ENCODE measurements at places on chromosomes 4 and X.

GRCh38 chrX:29862126-29862677 is 353.2 kb upstream of the MAGEB2 start:
- H3K27ac ChIP-seq = no peak overlapping the region
- no peaks in the 10 kb centered on the region for H3K4me1 ChIP-seq
- no peak for ATAC-seq
- H3K36me3 ChIP-seq = no peaks in the 10 kb centered on the region
- no peaks in the 10 kb centered on the region for H3K27me3 ChIP-seq

GRCh38 chr4:128286474-128287058 is 1.0 kb downstream of the PGRMC2 start:
- no peaks in the 10 kb centered on the region for H3K27me3 ChIP-seq
- H3K27ac ChIP-seq = peak overlapping the region; percentile 95
- H3K36me3 ChIP-seq = no peaks in the 10 kb centered on the region
- peak overlapping the region; percentile 56 for H3K4me3 ChIP-seq

DNA sequence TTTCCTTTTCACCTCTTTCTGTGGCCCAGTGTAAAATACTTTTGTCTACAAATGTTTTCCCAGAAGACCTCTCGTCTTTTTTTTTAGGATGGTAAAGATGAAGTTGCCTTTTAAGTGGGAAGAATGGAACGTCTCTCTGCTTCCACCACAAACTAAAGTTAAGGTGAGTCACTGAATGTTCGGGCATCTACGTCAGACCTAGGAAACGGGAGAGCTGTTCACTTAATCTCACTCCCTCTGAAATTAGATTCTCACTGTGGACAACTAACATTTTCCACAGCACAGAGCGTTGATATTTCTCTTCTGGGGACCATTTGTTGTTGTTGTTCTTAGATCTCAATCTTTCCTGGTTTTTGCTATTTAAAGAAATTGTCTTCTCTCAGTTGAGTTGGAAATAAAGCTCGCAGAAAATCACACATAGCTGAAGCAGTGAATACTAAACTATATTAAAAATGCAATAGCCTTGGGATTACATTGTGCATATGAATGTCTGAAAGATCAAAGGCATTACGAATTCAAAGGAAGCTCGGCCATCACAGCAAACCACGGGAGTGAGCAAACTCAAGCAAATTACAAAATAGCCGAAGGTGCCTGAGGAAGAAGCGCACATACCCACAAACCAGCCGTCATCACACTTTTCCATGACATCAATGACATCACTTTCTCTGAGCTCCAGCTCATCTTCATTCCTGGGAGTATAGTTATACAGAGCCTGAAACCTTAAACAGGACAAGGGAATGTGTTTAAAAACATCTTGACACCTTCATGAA is 53.9 kb upstream of the PDLIM3 start:
- no peak overlapping the region for H3K4me3 ChIP-seq
- H3K27ac ChIP-seq = peak overlapping the region; percentile 55
- H3K27me3 ChIP-seq = no peaks in the 10 kb centered on the region
- no peaks in the 10 kb centered on the region for H3K36me3 ChIP-seq
- peaks cover 40% of the 10 kb centered on the region for H3K4me1 ChIP-seq
- ATAC-seq = peak; percentile 36

GRCh38 chr4:78056265-78057129 is 626 bp upstream of the FRAS1 start:
- peak overlapping the region; percentile 58 for H3K4me3 ChIP-seq
- H3K27ac ChIP-seq = peak overlapping the region; percentile 1
- H3K4me1 ChIP-seq = peaks cover 37% of the 10 kb centered on the region
- no peaks in the 10 kb centered on the region for H3K27me3 ChIP-seq

- H3K36me3 ChIP-seq = no peaks in the 10 kb centered on the region
- H3K4me1 ChIP-seq = no peaks in the 10 kb centered on the region
- no peaks in the 10 kb centered on the region for H3K27me3 ChIP-seq
- no peak overlapping the region for H3K27ac ChIP-seq
- ATAC-seq = no peak
These were observed 5.1 kb downstream of the IL3RA start for GRCh38 chrX:1341545-1342184.

GRCh38 chr4:140702096-140702757 is 54.0 kb downstream of the TBC1D9 start:
- no peak overlapping the region for H3K4me3 ChIP-seq
- no peak overlapping the region for H3K27ac ChIP-seq
- H3K36me3 ChIP-seq = peaks cover 18% of the 10 kb centered on the region
- H3K27me3 ChIP-seq = no peaks in the 10 kb centered on the region

DNA sequence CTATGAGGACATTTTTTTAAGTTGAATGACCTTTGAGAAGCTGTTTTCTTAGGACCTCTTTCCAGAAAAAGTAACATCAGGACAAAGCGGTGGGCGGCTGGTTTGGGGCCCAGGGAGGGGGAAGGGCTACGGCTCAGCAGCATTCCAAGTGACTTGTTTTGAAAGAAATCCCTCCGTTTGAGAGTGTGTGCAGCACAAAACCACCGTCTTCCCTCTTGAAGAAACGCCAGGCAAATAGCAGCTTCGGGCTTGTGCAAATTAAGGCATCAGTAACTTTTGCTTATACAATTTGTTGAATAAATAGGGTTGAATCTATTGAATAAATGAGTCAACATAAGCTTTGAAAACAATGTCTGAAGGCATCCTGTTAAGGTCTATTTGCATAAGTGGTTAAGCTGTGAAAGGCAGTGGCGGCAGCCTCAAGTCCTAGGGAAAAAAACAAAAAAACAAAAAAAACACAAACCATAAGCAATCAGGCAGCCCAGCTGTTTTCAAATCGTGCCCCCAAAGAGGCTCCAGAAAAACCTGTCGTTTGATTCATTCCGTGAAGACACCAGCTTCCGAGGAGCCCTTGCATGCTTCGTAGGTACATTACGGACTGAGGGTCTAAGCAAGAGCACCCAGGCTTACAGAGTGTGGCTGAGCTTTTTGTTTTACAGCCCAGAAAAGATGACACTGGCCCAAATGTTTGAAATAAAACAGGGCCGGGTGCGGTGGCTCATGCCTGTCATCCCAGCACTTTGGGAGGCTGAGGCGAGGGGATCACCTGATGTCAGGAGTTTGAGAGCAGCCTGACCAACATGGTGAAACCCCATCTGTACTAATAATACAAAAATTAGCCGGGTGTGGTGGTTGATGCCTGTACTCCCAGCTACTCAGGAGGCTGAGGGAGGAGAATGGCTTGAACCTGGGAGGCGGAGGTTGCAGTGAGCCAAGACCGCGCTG is 103.7 kb downstream of the CRLF2 start:
- peaks cover 81% of the 10 kb centered on the region for H3K27me3 ChIP-seq
- no peaks in the 10 kb centered on the region for H3K36me3 ChIP-seq
- H3K27ac ChIP-seq = no peak overlapping the region
- no peak for ATAC-seq
- H3K4me3 ChIP-seq = no peak overlapping the region

GRCh38 chr4:62588671-62589070 is 1388.5 kb downstream of the ADGRL3 start:
- no peak for ATAC-seq
- no peak overlapping the region for H3K4me3 ChIP-seq
- H3K27ac ChIP-seq = no peak overlapping the region
- H3K36me3 ChIP-seq = no peaks in the 10 kb centered on the region
- H3K4me1 ChIP-seq = no peaks in the 10 kb centered on the region
- no peaks in the 10 kb centered on the region for H3K27me3 ChIP-seq

GRCh38 chr4:150067859-150068258 is 10.4 kb upstream of the DCLK2 start:
- no peaks in the 10 kb centered on the region for H3K36me3 ChIP-seq
- H3K4me3 ChIP-seq = no peak overlapping the region
- H3K27me3 ChIP-seq = no peaks in the 10 kb centered on the region
- H3K4me1 ChIP-seq = peaks cover 4% of the 10 kb centered on the region

- H3K4me1 ChIP-seq = no peaks in the 10 kb centered on the region
- ATAC-seq = no peak
- H3K36me3 ChIP-seq = no peaks in the 10 kb centered on the region
- no peak overlapping the region for H3K4me3 ChIP-seq
These were observed 113.3 kb downstream of the ELOVL6 start for GRCh38 chr4:110085131-110085530.

DNA sequence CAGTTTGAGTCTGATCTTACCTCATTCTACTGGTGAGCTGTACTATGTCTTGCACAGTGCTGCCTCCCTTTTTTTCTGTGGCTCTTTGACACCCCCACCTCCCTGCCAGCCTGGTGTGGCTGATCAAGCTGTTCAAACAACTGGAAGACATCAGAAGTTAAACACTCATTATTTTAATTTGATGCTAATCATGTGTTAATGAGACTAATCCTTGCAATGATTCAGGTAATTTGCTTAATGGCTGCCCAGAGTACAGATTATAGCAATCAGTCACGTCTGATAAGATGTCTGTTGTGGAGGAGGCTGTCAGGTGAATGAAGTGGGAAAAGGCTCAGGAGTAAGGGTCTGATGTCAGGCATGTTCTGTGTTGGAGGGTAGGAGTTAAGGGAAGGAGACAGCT is 87.4 kb upstream of the GK2 start:
- H3K4me1 ChIP-seq = no peaks in the 10 kb centered on the region
- H3K27me3 ChIP-seq = no peaks in the 10 kb centered on the region
- no peaks in the 10 kb centered on the region for H3K36me3 ChIP-seq
- ATAC-seq = no peak
- H3K27ac ChIP-seq = no peak overlapping the region
- no peak overlapping the region for H3K4me3 ChIP-seq

GRCh38 chrX:85941275-85941674 is 106.1 kb downstream of the CHM start:
- no peaks in the 10 kb centered on the region for H3K36me3 ChIP-seq
- ATAC-seq = no peak
- no peaks in the 10 kb centered on the region for H3K4me1 ChIP-seq
- no peak overlapping the region for H3K27ac ChIP-seq

DNA sequence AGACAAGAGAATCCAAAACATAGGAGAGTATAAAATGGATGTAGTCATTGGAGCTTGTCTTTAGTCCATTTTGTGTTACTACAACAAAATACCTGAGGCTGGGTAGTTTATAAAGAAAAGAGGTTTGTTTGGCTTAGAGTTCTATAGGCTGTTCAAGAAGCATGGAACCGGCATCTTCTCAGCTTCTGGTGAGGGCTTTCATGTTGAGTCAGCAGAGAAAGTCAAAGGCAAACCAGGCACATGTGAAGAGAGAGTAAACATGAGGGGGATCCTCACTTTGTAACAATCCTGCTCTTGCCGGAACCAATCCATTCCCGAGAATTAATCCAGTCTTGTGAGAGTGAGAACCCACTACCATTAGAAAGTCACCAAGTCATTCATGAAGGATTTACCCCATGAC is 8.1 kb upstream of the HCCS start:
- no peaks in the 10 kb centered on the region for H3K27me3 ChIP-seq
- ATAC-seq = no peak
- H3K36me3 ChIP-seq = no peaks in the 10 kb centered on the region
- peaks cover 22% of the 10 kb centered on the region for H3K4me1 ChIP-seq
- no peak overlapping the region for H3K27ac ChIP-seq

- no peaks in the 10 kb centered on the region for H3K27me3 ChIP-seq
- no peak overlapping the region for H3K4me3 ChIP-seq
- H3K27ac ChIP-seq = no peak overlapping the region
- no peak for ATAC-seq
These were observed 203.0 kb upstream of the CNKSR2 start for GRCh38 chrX:21171181-21171580.

DNA sequence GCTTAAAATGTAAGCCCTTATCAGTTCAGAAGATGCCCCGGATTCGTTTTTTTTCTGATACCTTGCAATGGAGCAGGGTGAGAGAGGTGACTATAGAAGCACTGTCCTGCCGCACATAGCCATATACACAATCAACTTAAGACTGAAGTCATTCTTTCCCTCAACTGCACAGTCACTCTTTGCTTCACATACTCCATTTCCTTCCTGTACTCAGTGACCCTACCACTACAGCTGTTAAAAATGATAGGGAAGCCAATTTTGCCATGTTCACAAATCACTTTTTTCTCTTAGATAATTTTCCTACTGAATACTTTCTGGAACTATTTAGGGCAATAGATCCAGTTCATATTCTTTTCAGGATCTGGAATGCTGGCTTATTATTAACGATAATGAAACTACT is 300.0 kb downstream of the ANK2 start:
- ATAC-seq = no peak
- H3K4me3 ChIP-seq = no peak overlapping the region
- no peaks in the 10 kb centered on the region for H3K4me1 ChIP-seq
- H3K27me3 ChIP-seq = no peaks in the 10 kb centered on the region
- H3K27ac ChIP-seq = no peak overlapping the region

DNA sequence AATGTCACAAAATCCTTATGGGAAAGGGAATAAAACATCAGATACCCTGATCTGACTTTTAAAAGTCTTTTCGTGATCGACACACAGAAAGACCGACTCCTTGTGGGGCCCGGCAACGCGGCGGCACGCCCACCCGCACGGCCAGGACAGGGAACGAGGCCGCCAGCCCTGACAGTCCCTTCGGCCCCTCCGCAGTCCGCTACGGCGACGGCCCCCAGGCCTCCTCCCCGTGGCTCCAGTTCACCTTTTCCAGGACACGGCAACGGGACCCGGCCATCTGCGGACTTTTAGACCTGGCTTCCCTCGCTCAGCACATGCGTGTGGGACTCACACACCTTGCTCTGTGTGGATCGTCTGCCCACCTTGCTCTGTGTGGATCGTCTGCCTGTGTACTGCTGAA is 33.6 kb upstream of the GTPBP6 start:
- no peak overlapping the region for H3K27ac ChIP-seq
- H3K4me3 ChIP-seq = no peak overlapping the region
- ATAC-seq = no peak
- peaks cover 26% of the 10 kb centered on the region for H3K36me3 ChIP-seq

GRCh38 chr4:15065516-15065915 is 63.2 kb downstream of the CPEB2 start:
- ATAC-seq = no peak
- no peaks in the 10 kb centered on the region for H3K27me3 ChIP-seq
- H3K4me1 ChIP-seq = peaks cover 10% of the 10 kb centered on the region
- no peak overlapping the region for H3K27ac ChIP-seq
- peaks cover 63% of the 10 kb centered on the region for H3K36me3 ChIP-seq

GRCh38 chrX:107561468-107562215 is 66.7 kb upstream of the PRPS1 start:
- no peaks in the 10 kb centered on the region for H3K4me1 ChIP-seq
- no peaks in the 10 kb centered on the region for H3K36me3 ChIP-seq
- ATAC-seq = no peak
- no peaks in the 10 kb centered on the region for H3K27me3 ChIP-seq
- no peak overlapping the region for H3K27ac ChIP-seq
- no peak overlapping the region for H3K4me3 ChIP-seq

GRCh38 chr4:153787575-153787974 is 1.3 kb downstream of the SFRP2 start:
- no peaks in the 10 kb centered on the region for H3K36me3 ChIP-seq
- no peak overlapping the region for H3K4me3 ChIP-seq
- no peak overlapping the region for H3K27ac ChIP-seq
- no peak for ATAC-seq
